ENCODE measurements at places on chromosomes 11 and 22.

GRCh38 chr22:41513391-41513790 lies 30.9 kb downstream of the POLR3H start:
- DNase-seq = no peak

- DNase-seq = no peak
Observed at GRCh38 chr22:26484360-26484706, 656 bp downstream of the SRRD start.

DNA sequence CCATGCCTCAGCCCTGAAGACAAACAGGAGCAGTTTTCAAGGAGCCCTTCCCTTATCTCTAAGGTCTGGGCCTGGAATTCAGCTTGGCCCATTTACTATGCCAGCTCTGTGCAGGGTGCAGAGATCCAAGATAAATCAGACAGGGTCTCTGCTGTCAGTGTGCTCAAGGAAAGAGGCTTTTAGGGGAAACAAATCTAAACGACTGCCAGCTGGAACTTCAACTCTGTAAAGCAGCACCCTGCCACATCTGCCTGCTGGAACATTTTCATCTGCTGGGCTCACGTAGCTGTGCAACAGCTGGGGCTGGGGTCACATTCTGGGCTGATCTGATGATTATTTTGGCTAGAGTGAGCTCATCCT lies 19.8 kb upstream of the EHF start:
- DNase-seq = no peak

DNA sequence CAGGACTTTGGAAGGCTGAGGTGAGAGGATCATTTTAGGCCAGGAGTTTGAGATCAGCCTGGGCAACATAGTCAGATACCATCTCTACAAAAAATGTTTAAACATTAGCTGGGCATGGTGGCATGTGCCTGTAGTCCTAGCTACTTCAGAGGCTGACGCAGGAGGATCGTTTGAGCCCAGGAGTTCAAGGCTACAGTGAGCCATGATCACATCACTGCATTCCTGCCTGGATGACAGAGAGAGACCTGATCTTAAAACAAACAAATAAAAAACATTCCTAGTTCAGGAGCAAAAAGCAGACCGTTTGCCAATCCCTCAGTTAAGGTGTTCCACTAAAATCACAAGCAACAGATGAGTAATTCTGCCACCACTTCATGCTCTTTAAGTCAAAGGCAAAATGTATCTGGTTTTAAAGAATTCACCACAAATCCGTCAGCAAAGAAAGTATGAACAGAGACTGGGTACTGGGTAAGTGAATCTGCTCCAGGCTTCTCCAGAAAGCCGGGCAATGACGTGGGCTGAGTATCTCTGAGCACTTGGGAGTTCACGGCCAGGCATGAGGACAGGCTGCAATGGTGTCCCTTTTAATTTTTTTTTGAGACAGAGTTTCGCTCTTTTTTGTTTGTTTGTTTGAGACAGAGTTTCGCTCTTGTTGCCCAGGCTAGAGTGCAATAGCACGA lies 19.5 kb downstream of the CLTCL1 start:
- no peak for DNase-seq

GRCh38 chr11:78759071-78759470 lies 184.4 kb upstream of the NARS2 start:
- DNase-seq = no peak

Measured in cortex of kidney (tissue), 1 donor.